Stimulated activated CD4-positive, alpha-beta T cell treated with anti-CD3 and anti-CD28 coated beads, Interleukin-4, amount 100 ng/mL, for 4 hours (primary cell): ENCODE measurements at places on chromosomes 6 and 20.

GRCh38 chr6:10690651-10691445 is 3.6 kb downstream of the C6orf52 start:
- no peak for DNase-seq

DNA sequence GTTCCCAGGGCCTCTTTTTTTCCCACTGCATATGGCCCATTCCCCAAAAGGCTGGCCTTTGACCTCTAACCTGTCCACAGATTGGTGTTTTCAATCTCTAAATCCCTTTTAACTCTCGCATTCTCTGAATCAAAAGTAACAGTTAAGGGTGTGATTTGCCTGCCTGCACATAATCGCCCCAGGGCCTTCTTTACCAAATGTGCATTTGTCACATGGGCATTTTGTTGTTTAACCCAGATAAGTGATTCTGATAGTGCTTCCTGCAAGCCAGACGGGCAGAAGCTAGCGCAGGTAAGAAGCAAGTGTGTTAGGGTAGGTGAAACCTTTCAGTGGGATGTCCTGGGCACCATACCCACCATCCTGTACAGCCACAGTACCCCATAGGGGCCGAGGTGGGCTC is 49.4 kb upstream of the PLEKHG1 start:
- no peak for DNase-seq

- no peak for DNase-seq
These were observed 488.0 kb upstream of the NOX3 start for GRCh38 chr6:155943635-155944034.

GRCh38 chr20:6837730-6838129 is 70.2 kb downstream of the BMP2 start:
- DNase-seq: no peak
